Left cardiac atrium (tissue), 4 donors: ENCODE measurements at places on chromosomes 13 and 19. TPM values are rescaled to one million over a fixed set of nuclear protein-coding genes. Genes with fewer than 3 reads are reported as not detected.

The MISP gene
- not detected for total RNA-seq

The OR10H1 gene
- not detected for total RNA-seq

The LILRA2 gene
- 2.1 TPM for total RNA-seq

The ANGPTL8 gene
- 4.0 TPM for total RNA-seq

The SIGLEC8 gene
- total RNA-seq = 0.09 TPM

The SEMA6B gene
- total RNA-seq = 15.0 TPM

DNA sequence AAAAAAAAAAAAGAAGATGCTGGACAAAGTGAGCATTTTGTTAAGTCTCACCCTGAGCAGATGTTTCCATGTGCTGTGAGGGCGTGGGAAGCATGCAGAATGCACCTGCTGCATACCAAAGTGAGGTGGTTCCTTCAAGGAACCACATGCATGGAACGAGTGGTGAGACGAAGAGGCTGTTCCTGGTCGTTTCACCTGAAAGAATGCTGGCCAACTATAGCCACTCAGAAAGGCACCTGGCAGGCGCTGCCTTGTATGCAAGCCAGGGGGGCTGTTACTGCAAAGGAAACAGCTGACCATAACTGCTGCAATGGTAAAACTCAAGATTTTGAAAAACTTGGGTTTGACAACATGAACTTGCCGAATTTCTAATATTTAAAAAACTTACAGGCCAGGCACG lies 14.7 kb downstream of the MIER2 start:
- DNase-seq = no peak

DNA sequence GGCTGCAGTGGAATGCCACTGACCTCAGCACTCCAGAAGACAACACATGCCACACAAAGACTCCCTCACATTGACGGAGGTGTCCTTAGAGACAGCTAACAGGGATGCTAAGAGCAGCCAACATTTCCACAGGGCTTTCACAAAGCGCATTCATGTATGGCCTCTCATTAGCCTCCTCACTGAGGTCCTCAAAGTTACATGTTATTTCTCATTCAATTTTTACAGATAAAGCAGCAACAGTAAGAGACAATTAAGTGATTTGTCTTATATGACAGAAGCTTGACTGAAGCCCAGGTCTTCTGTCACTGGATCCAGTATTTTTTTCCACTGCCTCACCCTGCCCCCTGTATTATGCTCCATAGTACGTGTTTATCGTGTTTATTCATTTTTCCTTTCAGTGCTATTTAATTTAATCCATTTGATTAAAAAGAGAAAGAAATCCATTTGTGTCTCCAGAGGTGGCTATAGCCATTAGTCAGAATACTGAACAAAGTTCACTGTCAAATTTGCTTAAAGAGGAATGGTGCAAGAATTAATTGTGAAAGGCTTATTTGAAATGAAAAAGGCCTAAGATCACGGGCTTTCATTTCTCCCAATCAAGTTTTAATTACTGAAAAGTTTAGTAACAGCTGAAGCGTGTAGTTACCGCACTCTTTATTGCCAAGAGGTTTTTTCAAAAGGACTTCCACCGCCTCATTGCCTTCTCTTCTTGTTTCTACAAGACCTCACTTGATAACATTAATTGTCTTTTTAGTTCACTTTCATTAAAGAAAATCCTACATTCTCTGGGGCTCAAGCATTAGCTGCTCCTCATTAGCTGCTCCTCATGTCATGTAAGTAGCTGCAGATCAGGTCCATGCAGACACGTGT lies 115.0 kb downstream of the COG6 start:
- DNase-seq = no peak

GRCh38 chr19:16207063-16207462 lies 9.4 kb downstream of the AP1M1 start:
- no peak for DNase-seq
